Upper lobe of left lung (tissue), 6 donors: ENCODE measurements at places on chromosomes 5 and 9.

DNA sequence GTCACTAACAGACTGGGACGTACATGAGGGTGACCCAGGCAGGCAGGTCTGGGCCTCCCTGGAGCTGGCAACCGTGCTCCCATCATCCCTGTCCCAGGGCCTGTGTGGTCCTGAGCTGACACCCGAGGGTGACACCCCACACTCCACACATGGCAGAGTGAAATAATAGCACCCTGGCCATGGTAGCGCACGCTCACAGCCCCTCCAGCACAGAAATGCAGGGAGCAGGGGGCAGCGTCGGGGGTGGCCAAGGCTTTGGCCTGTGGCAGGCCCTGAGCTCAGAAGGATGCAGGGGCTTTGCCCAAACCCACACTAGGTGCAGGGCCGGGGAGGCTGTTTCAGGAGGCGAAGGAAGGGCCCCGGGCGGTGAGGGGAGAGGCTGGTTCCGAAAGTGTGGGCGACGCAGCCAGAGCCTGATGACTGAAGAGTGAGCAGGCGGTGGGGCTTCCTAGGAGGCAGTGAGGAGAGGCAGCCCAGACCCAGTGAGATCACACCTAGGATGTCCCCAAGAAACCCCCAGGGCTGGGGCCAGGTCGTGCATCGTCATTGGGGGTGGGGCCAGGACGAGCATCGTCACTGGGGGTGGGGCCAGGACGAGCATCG, 12.9 kb downstream of the OR2V2 start:
- no peak for DNase-seq

DNA sequence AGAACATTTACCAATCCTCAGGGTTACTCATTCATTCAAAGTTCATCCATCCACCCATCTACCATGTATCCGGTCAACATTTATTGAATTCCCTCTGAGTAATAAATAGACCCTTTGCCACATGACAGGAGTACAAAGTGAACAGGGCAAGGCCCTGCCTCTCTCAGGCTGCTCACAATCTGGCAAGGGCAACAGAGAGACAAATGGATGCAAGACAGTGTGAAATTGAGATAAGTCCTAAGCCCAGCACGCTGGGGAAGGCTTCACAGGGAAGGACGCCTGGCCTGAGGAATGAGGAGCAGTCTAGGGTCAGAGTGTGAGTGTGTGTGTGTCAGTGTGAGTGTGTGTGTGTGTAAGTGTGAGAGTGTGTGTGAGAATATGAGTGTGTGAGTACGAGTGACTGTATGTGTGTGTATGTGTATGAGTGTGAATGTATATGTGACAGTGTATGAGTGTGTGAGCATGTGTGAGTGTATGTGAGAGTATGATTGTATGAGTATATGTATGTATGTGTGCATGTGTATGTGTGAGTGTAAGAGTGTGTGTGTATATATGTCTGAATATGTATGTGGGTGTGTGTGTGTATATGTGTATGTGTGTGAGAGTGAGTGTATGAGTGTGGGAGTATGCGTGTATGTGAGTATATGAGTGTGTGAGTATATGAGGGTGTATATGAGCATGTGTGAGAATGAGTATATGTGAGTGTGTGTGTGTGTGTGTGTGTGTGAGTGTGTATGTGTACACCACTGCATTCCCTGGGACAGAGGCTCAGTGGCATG, 145.6 kb downstream of the FSTL4 start:
- DNase-seq: no peak

DNA sequence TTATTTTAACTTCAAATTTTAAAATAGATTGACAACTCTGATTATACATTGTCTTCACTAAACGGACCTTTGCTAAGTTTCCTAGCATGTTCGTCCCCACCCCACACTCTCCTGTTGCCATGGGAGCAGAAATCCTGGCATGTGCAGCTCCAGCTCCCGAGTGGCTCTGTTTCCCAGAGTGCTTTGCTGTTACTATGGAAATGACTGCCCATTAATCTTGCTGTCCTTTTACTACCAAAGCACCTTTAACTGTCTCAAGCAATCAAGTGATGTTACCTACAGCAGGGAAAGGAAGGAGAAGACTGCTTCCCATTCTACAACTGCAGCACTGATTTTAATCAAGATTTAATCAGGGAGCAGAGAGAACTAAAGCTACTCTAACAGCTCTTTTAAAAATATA, 212.0 kb upstream of the KIF2A start:
- no peak for DNase-seq

DNA sequence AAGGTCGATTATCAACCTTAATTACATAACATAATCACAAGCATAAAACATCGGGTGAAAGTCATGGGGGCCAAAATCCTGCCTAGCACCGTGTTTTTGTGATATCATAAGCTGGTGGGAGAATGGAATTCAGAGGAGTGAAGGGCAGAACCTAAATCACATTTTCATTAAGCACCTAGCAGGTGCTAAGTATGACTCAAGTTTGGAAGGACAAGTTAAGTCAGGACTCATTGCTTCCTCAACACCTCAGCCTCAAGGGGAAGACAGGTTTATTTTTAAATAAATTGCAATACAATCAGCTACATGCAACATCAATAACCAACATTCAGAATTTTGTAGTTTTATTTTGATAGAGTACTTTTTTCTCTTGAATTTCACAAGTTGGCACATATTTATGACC, 33.5 kb upstream of the GAS1 start:
- DNase-seq: no peak

DNA sequence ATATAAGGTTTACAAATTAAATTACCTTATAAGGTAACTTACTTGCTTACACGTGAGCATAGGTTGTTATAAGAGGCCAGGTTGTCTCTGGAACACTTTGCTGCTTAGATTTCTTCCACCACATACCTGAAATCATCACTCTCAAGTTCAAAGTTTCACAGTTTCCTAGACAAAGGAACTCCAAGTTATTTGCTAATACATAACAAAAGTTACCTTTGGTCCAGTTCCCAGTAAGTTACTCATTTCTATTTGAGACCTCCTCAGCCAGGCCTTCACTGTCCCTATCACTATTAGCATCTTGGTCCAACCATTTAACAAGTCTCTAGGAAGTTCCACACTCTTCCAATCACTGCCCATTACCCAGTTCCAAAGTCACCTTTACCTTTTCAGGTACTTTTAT, 18.5 kb upstream of the UGT3A1 start:
- no peak for DNase-seq

DNA sequence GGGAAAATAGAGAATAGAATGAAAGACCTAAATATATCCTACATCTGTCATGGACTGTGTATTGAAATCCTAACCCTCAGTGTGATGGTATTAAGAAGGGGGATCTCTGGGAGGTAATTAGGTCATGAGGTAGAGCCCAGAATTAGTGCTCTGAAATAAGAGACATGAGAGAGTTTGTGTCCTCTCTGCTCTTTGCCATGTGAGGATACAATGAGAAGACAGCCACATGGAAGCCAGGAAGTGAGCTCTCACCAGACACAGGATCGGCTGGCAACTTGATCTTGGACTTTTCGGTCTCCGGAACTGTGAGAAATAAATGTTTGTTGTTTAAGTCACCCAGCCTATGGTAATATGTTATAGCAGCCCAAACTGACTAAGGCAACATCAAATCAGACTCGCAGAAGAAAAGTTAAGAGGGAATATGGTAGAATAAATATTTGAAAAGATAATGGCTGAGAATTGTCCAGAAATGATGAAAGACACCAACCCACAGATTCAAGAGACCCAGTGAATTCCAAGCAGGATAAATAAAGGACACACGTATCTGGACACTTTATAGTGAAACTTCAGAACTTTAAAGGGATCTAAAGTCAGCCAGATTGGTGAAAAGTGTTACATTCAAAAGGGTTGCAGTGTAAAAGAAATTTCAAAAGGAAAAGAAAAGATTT, 12.7 kb upstream of the SLC36A1 start:
- no peak for DNase-seq

GRCh38 chr9:20994486-20994885, 37.0 kb downstream of the HACD4 start:
- no peak for DNase-seq

GRCh38 chr5:163712011-163712410, 206.6 kb downstream of the MAT2B start:
- DNase-seq: no peak

DNA sequence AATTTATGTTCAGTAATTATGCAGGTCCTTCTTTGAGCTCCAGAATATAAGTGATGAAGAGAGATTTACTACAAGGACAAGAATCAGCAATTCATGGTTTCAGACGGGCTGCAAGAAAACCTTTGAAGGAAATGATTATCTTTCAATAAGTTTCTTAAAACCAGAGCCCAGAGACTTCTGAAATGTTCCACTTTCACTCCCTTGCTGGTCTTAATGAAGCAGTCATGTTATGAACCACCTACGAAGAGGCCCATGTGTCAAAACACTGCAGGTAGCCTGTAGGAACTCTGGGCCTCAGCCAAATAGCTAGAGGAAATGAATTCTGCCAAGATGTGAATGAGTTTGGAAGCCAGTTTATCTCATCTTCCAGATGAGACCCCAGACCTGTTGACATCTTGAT, 505.9 kb upstream of the MEF2C start:
- DNase-seq: no peak

- DNase-seq: no peak
Observed at GRCh38 chr5:133396814-133397213, 215.5 kb downstream of the FSTL4 start.

- DNase-seq: no peak
Observed at GRCh38 chr9:113368348-113368981, 8.3 kb downstream of the HDHD3 start.

- peak; percentile 42 for DNase-seq
Observed at GRCh38 chr5:163408311-163408923, 29.0 kb upstream of the CCNG1 start.

GRCh38 chr5:174504266-174504726, 220.1 kb upstream of the MSX2 start:
- no peak for DNase-seq

- no peak for DNase-seq
Observed at GRCh38 chr5:142650881-142651280, 35.0 kb downstream of the FGF1 start.

DNA sequence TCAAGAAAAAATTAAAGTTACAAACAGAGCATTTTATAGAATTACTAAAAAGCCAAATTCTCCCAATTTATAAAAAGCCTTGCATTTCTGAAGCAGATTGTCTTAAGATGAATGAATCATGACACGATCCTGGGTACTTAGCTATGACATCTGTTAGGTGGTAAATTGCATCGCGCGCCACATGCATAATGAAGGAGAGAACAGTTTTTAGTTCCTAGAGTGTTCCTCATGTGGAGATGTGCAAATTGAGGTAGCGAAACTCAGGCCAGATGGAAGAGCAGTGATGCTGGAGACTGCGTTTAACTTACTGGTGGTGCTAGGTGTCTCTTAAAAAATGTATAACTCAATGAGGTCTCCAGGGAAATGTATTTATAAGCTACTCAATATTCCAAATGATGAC, 516.1 kb downstream of the EFNA5 start:
- no peak for DNase-seq

- DNase-seq: no peak
Observed at GRCh38 chr5:106172681-106173532, 1497.8 kb downstream of the EFNA5 start.

DNA sequence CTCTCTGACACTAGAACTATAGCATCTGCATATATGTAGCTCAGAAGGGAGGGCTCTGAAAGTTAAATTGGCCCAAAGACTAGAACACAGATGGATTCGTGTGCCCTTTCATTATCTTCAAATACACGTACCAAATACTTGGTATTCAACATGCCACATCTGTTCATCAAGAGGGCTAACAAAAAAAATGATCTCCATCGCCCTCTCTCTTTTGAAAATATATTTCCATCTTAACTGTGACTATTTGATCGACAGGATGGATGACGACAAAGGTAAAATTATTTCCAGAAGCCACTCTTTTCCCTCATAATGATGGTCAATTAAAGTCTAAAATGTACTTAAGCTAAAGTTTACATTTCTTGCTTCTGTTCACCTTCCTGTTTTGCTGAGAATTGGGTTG, 77.0 kb downstream of the SEMA6A start:
- DNase-seq: no peak

DNA sequence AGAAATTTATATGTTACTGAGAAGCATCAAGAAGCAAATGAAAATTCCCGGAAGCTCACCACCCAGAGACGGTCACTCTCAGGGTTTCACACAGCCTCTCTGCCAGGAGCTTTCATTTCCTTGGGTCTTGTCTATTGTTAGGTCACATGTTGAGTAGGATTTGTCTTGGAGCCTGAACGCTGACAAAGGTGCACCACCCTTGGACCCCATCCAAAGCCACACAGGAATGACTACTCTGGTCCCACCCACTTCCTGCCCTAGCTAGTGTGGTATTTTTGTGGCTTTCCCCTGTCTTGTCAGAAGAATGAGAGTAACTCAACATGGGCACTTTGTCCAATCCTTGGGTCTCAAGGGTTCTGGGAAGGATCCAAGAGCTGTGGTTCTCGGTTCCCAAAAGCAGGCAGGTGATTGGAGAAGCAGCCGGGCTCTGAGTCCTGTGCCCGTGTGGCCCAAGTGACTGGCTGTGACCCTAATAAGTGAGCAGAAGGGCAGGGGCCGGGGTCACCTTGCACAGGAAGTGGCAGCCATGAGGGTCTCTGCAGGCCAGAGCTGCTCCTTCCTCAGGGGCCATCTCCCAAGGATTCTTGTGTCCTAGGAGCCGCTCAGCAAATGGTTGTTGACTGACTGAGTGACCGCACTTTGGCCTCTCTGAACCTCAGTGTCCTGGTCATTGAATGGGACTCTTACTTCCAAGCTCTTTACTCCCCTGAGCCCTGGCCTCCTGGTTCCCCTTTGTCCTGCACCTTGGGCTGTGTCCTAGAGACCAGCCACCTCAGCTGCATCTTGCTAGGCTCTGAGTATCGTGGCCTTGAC, 6.9 kb downstream of the FGD3 start:
- DNase-seq: peak; percentile 66

DNA sequence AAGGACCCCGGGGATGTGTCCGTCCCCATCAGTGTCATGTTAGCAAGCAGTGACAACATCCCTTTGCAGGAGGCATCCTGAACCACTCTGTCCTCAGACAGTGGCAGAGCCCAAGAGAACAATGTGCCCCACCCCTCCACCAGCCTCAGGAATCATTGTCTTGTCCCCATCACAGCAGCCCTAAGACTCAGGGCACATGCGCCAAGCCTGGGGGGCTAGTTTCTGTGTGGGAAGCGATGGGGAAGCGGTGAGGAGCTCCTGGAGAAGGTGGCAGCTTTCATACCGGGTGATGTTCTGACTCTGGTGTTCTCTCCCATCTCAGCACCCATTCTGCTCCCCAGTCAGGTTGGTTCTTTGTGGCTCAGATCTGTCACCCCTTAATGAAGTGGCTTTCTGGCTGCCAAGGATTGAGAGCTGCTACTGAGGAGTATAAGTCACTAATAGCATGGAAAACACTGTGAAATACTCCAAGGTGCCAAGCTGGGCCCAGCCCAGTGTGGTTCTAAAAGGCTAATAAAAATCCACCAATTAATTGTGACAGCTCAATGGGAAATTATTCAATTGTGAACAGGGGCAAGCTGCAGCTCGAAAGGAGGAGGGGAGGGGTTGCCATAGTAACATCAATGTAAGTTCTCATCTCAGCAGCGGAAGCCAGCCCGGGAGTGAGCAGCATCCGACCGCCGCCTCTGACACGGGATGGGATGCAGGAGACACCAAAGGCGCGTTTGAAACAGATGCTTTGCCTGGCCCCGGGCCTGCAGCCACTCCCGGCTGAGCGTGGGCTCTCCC, 4.7 kb downstream of the QRFP start:
- no peak for DNase-seq

GRCh38 chr9:25994605-25995004, 316.4 kb upstream of the TUSC1 start:
- no peak for DNase-seq

GRCh38 chr5:122515709-122516431, 203.8 kb downstream of the SNCAIP start:
- peak; percentile 36 for DNase-seq
